T-helper 9 cell (primary cell): ENCODE measurements at places on chromosomes 1 and 21.

DNA sequence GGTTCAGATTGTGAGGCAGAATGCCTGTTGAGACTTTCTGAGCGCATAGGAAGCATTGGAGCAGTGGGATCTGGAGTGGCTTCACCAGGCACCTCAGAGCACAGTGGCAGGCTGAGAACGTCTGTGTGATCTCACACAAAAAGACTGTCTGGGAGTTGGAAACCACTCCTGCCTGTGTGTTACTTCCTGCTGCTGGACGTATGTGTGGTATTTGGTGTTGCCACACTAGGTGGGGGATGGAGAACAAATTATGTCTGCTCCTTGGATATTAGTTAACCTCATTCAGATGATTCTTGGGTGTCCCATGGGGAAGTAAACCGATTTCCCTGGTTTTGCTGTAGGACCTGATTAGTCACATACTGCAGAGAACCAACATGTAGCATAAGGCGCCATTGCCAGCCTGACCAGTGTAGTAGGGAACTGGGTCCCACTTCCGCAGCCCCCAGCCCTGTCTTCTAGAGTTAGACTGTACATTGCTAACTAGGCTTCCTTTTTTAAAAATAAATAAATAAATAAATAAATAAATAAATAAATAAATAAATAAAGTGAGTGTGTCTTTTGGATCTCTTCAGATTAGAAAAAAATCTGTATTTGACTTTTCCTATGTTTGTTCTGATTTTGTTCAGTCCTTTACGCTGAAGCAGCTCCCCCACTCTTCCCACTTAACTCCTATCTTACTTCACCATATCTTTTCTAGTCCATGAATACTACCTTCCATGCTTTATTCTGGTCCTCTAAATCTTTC lies 26.9 kb downstream of the UCK2 start:
- DNase-seq = no peak

GRCh38 chr1:46587069-46587468 lies 17.0 kb downstream of the MKNK1 start:
- no peak for DNase-seq

- no peak for DNase-seq
These were observed 95.1 kb downstream of the GPATCH2 start for GRCh38 chr1:217535601-217536377.

DNA sequence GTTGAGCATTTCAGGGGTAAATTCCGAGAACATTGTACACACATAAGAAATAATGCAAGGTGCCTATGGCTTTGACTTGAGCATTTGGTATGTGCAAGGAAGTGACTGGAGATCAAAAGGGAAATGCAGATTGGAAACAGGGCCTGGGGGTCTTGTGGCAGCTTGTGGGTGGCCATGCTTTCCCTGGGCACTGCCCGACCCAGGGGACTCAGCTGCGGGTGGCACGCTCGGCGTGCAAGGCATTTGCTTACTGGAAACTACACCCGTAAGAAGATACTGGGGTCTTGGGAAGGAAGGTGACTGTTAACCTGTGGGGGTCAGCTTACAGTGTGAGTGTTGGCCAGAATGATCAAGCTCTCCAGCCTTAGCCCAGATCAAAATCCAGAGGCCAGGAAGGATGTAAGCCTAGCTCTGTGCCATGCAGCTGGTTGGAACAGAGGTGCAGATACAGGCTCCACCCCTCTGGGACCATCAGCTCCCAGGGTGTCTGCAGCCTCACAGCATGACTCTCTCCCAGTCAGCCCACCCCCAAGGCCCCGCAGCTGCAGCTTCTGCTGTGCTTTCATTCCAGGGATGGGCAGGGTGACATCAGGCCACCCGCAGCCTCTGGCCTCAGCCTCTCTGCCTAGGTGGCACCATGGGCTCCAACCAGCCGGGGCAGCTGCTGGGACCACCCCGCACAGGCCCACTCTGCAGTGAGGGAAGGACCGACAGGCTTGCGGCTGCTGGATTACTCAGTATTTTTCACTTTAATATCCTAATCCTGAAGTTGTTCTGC lies 55.1 kb downstream of the KIF26B start:
- no peak for DNase-seq

- DNase-seq = no peak
These were observed 35.0 kb upstream of the RD3 start for GRCh38 chr1:211527006-211527405.

- DNase-seq = no peak
These were observed 116.7 kb downstream of the CDC7 start for GRCh38 chr1:91617285-91617765.

GRCh38 chr21:37868446-37869295 lies 47.6 kb downstream of the KCNJ6 start:
- DNase-seq = no peak

- no peak for DNase-seq
These were observed 549.9 kb downstream of the PTPRU start for GRCh38 chr1:29786195-29786594.

DNA sequence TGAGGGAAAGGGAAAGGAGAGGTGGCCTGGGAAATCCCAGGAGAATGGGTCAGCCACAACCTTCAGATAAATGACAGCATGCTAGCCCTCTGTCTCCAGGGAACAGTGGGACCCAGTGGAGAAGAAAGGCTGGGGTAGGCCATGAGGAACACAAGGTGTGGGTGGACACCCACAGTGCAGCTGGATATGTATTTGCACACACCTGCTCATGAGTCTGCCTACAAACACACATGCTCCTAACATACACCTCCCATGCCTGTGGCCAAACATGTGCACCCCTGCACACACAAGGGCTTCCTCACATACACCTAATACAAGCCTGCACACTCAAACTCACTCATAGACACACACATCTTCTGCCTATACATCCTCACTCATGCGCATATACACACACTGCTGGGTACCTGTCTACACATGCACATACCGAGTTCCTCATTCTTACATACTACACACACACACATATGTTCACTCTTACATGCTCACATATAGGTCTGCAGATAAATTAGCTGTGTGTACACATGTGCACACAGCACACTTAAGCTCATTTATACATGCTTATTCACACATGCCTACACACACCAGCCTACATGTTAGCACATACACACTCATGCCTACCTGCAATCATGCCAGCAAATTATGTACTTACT lies 3.6 kb downstream of the C1orf216 start:
- DNase-seq = no peak

GRCh38 chr1:89383185-89383584 lies 19.3 kb downstream of the GBP6 start:
- no peak for DNase-seq

DNA sequence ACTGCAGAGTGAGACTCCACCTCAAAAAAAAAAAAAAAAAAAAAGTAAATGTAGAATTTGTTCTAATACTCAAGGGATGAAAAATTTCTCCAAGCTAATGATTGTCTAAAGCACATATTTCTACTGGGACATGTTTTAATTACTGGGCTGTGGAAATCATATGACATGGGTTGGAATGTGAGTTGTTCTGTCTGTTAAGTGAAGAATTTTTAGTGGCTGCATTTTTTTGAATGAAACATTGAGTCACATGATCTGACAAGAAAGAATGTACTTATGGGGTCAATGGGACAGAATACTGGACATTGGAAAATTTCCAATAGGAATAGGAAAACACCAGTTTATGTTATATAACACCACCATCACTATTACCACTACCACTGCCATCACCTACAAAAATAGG lies 123.8 kb upstream of the IVNS1ABP start:
- no peak for DNase-seq

DNA sequence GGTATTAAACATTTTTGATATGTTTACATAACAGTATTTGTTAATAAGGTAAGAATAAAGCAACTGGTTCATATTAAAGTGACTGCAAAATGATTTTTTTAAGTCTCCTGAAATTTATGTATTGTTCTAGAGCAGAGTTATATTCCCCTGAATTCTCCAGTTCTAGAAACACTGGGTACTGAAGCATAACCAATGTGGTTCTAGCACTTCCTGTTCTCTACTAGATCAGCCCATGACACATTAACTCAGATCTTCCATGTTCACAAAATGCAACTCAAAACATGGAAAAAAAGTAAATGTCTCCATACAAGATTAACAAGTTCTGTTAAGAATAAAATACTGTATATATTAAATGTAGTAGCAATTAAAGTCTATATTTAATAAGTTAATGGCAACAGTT lies 3.9 kb downstream of the NEGR1 start:
- DNase-seq = no peak

GRCh38 chr1:212477680-212478466 lies 45.2 kb downstream of the NENF start:
- no peak for DNase-seq

GRCh38 chr1:109133815-109134214 lies 19.9 kb downstream of the ELAPOR1 start:
- DNase-seq = no peak

- no peak for DNase-seq
These were observed 34.2 kb upstream of the ABCD3 start for GRCh38 chr1:94383966-94384408.

GRCh38 chr1:194419721-194420120 lies 1233.3 kb upstream of the B3GALT2 start:
- DNase-seq = no peak

DNA sequence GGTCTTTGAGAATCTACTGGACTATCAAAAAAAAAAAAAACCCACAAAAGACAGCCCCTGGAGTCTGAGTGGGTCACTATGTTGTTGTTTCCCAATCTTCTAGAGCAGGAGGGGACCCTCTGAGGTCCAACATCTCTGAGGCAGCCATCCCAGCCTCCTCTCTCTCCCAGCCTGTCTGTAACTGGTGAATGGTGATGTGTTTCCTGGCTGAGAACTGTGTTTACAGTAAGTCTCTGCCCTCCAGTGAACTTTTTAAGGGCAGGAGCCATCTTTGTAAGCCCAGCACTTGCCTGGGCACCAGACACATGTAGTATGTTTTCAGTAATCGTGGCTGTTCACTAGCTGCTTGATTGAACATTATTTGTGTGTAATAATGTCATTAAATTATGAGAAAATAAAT lies 85.7 kb downstream of the SPATA46 start:
- DNase-seq = no peak

- no peak for DNase-seq
These were observed 3.9 kb upstream of the IL10 start for GRCh38 chr1:206776229-206776628.

GRCh38 chr1:168273575-168273974 lies 7.1 kb upstream of the TBX19 start:
- DNase-seq = no peak

DNA sequence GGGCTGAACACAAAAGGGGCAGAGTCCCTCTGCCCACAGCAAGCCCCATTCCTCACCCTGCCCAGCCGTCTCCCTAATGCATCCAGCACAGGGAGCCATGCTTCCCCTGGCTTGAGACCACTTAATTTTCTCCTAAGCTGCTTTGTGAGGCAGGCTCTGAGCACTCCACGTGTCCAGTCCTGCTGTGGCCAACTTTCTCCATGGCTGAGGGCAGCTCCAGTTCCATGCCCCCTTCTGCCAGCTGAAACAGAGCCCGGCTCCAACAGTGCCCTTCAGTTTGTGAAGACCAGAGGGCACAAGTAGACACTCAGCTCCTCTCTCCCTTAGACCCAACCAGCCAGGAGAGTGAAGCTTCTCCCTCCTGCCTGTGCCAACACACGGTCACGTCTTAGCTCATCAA lies 33.8 kb downstream of the PLEKHA6 start:
- no peak for DNase-seq

GRCh38 chr1:183270541-183271141 lies 84.6 kb downstream of the LAMC2 start:
- no peak for DNase-seq

- DNase-seq = no peak
These were observed 82.1 kb upstream of the DUSP10 start for GRCh38 chr1:221824025-221824424.

- DNase-seq = no peak
These were observed 1.2 kb downstream of the CHD5 start for GRCh38 chr1:6178751-6179563.

GRCh38 chr1:244730153-244730933 lies 77.4 kb downstream of the DESI2 start:
- DNase-seq = no peak

DNA sequence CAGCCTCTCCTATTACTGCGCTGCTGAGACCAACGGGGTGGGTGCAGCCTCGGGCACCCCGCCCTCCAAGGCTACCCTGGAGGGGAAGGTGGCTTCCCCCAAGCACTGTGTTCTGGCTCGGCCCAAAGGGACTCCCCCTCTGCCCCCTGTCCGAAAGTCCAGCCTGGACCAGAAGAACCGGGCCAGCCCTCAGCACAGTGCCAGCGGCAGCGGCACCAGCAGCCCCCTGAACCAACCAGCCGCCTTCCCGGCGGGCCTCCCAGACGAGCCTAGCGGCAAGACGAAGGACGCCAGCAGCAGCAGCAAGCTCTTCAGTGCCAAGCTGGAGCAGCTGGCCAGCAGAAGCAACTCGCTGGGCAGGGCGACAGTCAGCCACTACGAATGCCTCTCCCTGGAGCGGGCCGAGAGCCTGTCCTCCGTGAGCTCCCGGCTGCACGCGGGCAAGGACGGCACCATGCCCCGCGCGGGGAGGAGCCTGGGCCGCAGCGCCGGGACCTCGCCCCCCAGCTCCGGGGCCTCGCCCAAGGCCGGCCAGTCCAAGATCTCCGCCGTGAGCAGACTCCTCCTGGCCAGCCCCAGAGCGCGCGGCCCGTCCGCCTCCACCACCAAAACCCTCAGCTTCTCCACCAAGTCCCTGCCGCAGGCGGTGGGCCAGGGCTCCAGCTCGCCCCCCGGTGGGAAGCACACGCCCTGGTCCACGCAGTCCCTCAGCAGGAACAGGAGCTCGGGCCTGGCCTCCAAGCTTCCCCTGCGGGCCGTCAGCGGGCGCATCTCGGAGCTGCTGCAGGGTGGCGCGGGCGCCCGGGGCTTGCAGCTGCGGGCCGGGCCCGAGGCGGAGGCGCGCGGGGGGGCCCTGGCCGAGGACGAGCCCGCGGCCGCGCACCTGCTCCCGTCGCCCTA lies 533.1 kb downstream of the KIF26B start:
- no peak for DNase-seq

DNA sequence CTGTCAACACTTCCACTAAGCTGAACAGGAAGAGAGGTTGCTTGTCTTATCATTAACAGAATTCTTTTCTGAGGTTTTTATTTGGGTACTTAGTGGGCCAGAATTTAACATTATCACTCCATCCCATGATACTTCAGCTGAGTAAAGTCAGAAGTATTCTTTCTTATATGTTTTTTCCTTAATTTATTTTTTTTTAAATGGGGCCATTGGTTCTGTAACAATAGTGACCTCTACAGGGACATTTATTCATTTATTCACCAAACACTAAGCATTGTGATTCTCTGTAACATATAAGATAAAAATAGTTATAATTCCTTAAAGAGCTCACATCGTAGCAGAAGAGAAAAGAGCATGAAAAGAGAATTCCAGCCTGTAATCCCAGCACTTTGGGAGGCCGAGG lies 9.8 kb downstream of the GREM2 start:
- DNase-seq = no peak

- peak; percentile 15 for DNase-seq
These were observed 491 bp downstream of the PER3 start for GRCh38 chr1:7784492-7785071.

DNA sequence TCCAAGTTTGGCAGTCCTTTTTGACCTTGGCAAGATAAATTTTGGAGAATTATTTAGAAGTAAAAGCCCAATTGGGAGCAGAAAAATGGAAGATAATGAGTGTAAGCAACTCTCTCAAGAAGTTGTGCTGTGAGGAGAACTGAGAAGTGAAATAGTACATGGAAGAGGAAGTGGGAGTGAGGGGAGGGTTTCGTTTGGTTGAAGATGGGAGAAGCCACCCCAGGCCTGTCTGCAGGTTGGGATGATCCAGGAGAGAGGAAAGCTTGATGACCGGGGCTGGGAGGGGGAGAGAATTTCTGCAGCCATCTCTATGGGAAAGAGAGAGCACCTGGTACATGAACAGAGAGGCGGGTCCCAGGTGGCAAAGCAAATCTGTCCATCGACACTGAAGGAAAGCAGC lies 8.6 kb upstream of the RCAN1 start:
- DNase-seq = no peak

GRCh38 chr1:223631473-223631872 lies 34.0 kb downstream of the CAPN8 start:
- DNase-seq = no peak
